ENCODE measurements at places on chromosomes 6 and 20.
A peak's percentile ranks its signal among the peaks of the same experiment; 100 is the strongest.

DNA sequence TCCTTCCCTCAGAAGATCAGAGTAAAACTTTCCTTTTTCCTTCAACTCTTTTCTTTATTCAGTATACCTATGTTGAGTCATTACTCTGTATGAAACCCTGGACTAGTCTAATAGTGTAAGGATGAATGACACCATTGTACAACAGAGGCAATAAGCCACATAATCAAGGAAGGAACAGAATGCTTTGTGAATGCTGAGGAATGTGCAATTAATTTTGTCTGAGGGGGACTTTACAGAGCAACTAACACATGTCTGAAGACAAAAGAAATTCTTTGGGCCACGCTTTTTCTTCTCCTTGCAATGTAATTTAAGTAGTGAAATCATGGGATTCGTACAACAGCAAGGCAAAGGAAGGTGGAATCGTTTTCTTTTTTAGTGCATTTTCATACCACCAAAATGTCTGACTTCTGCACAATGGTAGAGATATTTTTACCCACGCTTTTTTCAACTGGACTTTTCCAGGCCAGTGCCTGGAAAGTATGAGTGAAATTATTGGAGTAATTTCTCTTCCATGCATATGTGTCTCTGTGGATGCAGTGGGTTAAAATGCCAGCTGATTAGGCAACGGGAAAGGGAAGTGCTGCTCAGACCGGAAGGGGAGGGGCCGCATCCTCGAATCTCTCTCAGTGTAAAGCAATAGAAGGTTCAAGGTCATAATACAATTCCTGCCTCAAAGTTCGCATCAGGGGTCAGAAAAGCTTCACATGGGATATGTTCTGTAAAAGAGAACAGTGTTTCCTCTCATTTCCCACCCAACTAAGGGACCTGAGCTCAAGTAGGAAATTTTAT, 89.9 kb upstream of the MTHFD1L start:
- no peak for DNase-seq

- DNase-seq = no peak
Measured at GRCh38 chr20:44803383-44803941, 6.9 kb downstream of the RIMS4 start.

DNA sequence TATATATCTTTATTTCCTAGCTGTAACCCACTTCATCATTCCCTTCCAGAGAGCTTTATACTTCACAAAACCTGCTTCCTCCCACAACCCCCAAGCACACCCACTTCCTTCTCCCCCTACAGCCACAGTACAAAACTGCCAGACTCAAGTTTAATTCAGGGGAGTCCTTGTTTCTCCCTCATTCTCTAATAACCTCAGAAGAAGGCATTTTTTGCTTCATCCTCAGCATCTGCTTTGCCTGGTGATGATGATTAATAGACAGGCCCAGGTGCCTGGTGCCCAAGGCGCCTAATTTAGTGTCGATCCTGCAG, 414.3 kb downstream of the KIF16B start:
- no peak for DNase-seq

GRCh38 chr6:21024616-21025015, 490.4 kb downstream of the CDKAL1 start:
- DNase-seq = no peak

GRCh38 chr6:41813469-41813868, 26.0 kb downstream of the TOMM6 start:
- no peak for DNase-seq

DNA sequence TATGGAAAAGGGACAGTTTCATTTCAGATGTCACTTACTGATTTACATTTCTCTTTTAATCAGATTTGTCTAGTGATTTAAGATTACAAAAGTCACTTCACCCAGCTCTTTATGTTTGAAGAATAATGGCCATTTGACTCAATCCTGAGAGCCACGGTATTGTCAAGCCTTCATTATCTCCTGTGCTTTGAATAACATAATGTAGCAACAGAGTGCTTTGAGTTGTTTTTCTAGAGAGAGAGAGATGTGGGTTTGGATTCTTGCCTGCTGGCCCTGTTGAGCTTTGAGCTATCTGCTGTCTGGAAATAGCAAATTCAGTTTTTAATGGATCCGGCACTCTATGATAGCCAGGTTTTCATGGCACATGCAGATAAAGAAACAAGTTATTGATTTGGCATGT, 478.4 kb upstream of the SOX4 start:
- no peak for DNase-seq

- no peak for DNase-seq
Measured at GRCh38 chr6:142335415-142335814, 33.6 kb downstream of the ADGRG6 start.

- no peak for DNase-seq
Measured at GRCh38 chr6:125393449-125393858, 91.7 kb upstream of the HDDC2 start.

DNA sequence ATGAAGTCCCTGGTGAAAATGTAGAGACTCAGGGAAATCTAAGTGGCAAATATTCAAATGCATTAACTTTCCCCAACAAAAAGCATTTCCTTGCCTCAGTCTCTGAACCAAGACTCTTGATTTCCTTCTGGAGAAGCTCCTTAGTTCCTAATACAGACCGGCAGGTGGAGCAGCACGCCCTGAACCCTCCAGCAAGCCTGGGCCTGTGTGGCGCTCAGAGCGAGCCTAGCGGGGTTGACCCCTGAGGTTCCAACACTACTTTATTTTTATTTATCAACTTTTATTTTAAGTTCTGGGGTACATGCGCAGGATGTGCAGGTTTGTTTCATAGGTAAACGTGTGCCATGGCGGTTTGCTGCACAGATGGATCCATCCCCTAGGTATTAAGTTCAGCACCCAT, 50.8 kb downstream of the PACRG start:
- no peak for DNase-seq

GRCh38 chr6:26124781-26125685, 37.8 kb downstream of the HFE start:
- no peak for DNase-seq

- DNase-seq = no peak
Measured at GRCh38 chr6:9983168-9983567, 431.7 kb downstream of the TFAP2A start.

DNA sequence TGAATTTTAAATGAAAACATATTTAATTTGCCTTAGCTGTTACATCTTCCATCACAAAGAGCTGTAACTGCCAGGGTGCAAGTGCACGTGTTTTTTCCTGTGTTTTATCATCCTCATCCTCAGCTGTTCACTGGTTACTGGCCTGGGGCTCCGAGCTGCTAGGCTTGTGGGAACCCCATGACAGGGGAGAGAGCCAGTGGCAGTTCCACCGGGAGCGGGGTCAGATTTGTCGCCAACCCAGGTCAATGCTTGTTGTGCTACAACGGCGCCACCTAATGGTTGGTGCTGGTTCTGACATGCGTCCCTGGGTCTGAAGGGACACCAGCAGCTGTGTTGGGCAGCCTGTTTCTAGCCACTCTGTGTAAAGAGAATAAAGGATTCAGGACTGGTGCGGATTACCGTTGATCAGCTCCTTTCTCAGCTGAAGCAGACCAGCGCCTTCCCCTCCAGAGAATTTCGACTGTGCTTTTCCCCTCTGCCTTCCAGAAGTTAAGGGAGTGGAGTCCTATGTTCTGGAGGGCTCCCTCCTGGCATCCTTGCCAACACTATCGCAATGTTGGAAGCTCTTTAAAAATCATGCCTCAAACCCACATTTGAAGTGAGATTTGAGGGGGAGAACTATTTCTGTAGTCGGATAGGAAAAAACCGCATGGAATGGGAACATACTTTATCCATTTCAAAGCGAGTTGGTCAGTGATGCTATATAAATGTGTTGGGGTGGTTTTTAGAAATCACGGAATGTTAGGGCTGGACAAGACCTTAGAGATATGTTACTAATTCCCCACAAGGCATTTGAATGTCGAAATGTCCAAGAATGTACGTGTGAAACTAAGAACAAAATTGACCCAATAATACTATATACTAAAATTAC, 32.1 kb downstream of the SUMO4 start:
- peak; percentile 73 for DNase-seq

GRCh38 chr20:58976061-58976730, 4.9 kb upstream of the NELFCD start:
- no peak for DNase-seq

DNA sequence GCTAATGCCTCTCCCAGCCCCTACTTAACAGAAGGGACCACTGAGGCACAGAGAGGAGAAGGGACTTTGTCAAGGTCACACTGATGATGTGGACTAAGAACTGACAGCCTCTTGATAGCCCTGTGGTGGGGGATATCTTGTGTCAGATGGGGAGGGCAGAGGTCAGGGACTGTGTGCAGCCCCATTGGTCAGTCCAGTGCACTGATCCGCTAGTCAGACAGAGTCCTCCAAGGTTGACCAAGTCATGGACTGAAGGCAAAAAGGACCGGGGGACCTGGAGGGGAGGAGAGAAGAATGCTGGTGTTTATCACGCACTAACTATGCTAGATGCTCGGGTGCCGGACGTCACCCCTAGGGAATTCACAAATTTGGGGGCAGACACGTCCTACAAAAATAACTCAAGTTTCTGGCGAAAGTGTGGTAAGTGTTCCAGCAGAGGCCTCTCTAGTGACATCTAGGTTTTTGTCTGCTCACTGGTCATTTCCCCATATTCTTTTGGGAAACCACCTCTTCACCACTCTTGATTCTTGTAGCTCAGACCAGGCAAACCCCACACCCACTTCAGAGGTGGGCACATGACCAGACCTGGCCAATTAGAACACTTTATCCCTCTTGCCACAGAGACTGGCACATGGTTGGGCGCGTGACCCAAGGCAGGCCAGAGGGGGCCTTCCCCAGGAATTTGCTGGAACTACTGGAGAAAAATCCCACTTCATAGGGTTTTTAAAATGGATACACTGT, 21.0 kb downstream of the TCF15 start:
- DNase-seq = no peak

GRCh38 chr6:127079681-127080080, 38.8 kb upstream of the RSPO3 start:
- no peak for DNase-seq

DNA sequence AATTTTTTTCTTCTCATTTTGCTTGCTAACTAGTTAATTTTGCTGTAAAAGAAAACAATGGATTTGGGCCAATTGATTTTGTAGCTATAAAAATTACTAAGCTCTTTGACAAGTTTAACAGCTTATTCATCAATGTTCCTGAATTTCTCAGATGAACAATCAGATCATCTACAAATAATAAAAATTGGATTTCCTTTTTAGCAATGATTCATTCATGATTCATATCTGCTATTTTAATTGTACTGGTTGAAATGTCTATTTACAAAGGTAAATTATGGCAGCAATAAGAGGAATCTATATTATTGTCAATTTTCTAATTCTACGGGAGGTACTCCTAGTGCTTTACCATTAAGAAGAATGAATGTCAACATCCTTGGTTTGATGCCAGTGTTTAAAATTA, 178.8 kb upstream of the BTBD3 start:
- DNase-seq = no peak

DNA sequence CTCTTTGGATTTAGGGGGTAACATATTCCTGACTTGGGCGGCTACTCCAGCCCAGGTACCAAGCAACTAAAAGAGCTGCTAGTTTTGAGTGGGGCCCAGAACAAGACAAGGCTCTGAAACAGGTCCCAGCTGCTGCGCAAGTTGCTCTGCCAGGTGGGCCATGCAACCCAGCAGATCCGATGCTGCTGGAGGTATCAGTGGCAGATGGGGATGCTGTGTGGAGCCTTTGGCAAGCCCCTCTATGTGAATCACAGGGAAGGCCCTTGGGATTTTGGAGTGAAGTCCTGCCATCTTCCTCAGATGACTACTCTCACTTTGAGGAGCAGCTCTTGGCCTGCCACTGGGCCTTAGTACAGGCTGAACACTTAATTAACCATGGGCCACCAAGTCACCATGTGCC, 43.7 kb upstream of the VSX1 start:
- DNase-seq = no peak

DNA sequence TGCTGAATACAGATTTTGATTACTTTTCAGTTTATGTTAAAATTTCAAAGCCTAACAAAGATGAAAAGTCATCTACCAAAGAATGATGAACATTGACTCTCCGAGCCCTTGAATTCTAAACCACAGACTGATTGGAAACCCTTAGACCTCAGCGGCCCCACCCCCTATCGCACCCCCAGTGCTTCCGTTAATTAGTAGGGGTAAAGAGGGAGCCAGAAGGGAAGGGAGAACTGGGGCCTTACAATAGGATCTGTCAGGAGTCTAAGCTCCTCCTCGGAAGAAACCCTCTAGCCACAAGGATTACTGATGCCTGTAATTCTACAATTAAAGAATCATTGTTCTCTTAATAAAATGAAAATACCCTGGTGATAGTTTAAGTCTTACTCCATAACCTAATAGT, 79.7 kb upstream of the JARID2 start:
- DNase-seq = no peak

DNA sequence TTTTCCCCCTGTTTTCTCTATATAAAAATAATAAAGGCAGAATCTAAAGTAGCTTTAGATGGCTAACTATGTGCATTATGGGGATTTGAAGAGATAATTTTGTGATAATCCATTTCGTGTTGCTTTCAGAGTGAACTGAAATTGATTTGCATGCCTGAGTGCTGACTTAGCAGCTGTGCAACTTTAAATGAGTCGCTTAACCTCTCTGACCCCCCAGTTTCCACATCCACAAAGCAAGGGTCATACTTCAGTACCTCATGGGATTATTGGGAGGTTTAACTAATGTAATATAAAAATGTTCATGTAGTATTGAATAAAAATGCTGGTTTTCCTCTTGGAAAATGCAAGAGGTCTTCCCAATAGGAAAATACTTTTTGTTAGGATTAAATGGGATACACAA, 63.8 kb upstream of the FABP7 start:
- no peak for DNase-seq

DNA sequence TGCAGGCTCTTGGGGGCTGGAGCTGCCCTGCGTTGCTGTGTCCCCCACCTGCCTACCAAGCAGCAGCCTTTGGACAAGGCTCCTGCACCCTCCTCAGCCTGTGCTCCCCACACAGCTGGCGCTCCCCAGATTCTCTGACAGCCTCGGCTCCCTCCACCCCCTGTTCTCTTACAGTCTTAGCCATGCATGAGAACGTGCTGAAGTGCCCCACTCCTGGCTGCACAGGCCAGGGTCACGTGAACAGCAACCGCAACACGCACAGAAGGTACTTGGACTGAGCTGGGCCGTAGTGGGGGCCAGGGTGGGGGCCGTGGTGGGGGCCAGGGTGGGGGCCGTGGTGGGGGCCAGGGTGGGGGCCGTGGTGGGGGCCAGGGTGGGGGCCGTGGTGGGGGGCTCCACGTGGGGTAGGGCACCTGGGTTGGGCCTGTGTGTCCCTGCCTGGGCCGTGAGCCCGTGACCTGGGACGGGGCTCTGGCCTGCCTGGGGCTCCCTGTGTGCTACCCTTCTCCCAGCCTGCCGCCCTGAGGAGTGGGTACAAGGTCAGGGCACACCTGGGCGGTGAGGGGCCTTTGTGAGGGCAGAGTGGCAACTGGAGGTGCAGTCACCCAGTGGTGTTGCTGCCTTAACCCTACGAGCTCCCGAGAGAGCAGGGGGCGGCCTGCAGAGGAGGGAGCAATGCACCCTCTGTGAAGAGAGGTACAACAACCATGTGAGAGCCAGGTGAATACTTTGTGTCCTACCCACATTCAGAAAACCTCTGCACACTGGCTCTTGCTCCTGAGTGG, 43.5 kb upstream of the PCMTD2 start:
- DNase-seq = no peak

Data from stimulated activated CD8-positive, alpha-beta memory T cell treated with anti-CD3 and anti-CD28 coated beads, Interleukin-12 subunit alpha, Interleukin-12 subunit beta, amount 100 ng/mL, for 4 hours (primary cell).